Activated effector memory CD4-positive, alpha-beta T cell treated with anti-CD3 and anti-CD28 coated beads, Interleukin-2, amount 50 U/mL, for 16 hours (primary cell): ENCODE measurements at places on chromosomes 4 and X.

DNA sequence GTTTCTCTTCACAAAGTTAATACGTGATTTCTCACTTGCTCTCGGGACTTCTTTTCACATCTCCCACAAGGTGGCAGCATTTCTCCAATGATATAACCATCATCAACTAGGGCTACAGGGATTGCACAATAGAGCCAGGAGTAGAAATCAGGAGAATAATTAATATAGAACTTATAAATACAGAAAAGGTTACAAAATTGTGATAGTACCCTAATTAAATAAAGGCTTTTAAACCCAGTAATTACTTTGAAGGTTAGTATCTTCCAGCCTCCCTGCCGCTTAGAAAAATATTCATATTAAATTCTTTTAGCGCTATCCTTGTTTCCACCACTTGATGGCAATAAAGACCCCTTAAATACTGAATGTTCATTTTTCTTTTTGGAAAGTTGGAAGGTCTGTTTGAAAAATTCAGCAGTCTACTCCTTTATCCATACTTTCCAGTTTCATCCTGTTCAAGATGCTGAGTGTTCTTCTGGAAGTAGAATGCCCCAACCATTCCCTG lies 65.8 kb downstream of the RASGEF1B start:
- no peak for DNase-seq

DNA sequence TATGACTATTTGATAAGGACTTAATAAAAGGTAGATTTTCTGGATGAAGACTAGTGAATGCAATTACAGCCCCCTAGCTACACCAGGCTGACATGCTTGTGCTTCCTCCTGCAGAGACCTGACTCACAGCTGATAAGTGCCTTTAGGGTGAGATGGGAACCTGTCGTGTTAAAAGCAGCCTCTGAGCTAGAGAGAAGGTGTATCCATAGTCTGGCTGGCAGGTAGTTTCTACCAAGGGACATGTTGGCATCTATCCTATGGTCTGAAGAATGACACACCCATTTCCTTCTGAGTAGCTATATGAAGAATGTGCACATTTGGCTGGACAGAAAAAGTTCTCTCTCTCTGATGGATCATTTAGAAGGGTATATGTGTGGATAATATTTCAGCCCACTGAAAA lies 64.1 kb downstream of the PARM1 start:
- no peak for DNase-seq

DNA sequence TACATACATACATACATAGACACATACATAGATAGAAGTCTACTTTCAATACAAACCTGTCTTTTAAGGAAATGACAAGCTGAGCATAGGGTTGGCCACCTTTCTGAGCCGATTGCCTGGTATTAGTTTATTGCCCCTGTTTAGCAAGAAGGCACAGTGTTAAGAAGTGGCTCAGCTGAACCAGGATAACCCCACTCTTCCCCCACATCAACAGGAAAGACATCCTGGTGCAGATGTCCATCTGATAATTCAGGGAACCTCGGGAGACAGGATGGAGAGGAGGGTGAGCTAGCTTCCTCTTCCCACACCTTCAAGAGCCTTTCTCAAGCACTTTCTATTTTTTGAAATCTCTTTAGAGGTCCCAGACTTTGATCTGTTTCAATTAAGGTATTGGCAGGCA lies 52.3 kb downstream of the PKD2 start:
- DNase-seq = no peak

- DNase-seq = no peak
These were observed 51.5 kb downstream of the TMEM165 start for GRCh38 chr4:55447108-55447708.

- no peak for DNase-seq
These were observed 198.8 kb upstream of the FAT4 start for GRCh38 chr4:125115941-125116340.
